SK-N-DZ (cell line): ENCODE measurements at places on chromosomes 5 and 9.

- DNase-seq: no peak
Measured at GRCh38 chr5:177982072-177982727, 13.8 kb downstream of the PROP1 start.

DNA sequence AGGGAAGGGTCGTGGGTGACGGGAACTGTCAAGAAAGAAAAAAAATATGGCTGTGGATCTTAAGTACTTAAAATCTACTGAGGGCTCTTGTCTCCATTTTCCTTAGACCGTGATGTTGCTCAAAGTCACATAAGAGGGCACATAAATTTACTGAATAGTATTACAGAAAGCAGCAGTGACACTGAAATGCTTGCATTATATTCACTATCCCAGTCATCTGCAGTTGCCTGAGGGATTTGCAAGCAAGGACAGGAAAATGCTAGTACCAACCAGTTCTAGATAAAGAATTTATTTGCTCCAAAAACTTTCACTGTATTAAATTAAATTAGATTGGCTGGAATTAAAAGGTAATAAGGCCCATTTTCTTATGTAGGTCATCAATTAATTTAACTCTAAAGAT is 106.5 kb upstream of the CCDC152 start:
- DNase-seq: no peak

GRCh38 chr5:160466889-160467554 is 45.4 kb downstream of the PTTG1 start:
- DNase-seq: no peak

DNA sequence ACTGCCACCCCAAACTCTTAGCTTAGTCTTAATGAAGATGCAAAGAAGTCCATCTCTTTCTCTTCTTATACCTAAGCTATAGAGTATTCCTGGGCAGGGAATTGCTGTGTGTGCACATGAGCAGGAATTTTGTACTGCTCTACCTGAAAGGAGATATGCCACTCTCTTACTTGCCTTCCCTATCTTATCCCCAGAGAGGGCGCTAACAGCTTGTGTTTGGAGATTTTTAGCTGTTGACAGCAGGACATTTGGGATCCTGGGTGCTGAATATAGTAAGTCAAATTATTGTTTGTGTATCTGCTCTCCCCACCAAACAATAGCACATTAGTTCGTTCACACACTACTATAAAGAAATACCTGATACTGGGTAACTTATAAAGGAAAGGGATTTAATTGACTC is 159.5 kb downstream of the GABRG2 start:
- DNase-seq: no peak

- no peak for DNase-seq
Measured at GRCh38 chr5:35129921-35130485, 82.3 kb upstream of the AGXT2 start.

DNA sequence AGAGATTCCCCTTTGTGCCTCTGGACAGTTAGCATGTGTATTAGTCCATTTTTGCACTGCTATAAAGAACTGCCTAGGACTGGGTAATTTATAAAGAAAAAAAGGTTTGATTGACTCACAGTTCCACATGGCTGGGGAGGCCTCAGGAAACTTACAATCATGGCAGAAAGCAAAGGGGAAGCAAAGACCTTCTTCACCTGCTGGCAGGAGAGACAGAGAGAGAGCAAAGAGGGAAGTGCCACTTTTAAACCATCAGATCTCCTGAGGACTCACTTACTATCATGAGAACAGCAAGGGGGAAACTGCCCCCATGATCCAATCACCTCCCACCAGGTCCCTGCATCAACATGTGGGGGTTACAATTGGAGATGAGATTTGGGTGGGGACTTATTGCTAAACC is 6.0 kb downstream of the CFAP90 start:
- no peak for DNase-seq

- no peak for DNase-seq
Measured at GRCh38 chr9:78753039-78753438, 456.1 kb downstream of the PSAT1 start.

- peak; percentile 80 for DNase-seq
Measured at GRCh38 chr9:85258823-85259370, 482.9 kb downstream of the AGTPBP1 start.

GRCh38 chr5:1535646-1536045 is 11.9 kb upstream of the LPCAT1 start:
- DNase-seq: no peak

- DNase-seq: no peak
Measured at GRCh38 chr9:103680581-103680980, 413.5 kb upstream of the SMC2 start.

DNA sequence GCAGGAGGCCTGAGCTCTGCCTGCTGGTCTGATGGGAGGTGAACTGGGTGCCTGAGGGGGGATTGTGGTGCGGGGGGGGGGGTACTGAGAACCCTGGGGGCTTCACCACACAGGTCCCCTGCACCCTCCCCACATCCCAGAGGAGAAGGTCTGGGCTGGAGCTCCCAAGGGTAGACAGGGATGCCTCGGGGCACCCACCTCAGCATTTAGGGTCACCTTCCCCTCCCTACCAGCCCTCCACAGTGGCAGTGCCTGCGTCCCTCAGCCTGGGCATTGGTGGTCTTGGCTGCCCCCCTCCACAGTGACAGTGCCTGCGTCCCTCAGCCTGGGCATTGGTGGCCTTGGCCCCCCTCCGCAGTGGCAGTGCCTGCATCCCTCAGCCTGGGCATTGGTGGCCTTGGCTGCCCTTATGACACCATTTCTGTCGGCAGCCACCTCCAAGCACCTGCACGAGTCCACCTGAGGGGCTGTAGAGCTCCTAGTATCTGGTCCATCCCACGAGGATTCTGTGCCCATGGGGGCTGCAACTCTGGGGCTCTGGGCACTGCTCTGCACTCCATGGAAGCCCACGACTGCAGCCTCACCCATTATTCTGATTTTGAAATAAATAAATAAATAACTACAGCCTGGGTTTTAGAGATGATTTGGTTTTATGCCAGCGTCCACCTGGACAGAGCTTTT is 21.5 kb downstream of the NKD2 start:
- no peak for DNase-seq

DNA sequence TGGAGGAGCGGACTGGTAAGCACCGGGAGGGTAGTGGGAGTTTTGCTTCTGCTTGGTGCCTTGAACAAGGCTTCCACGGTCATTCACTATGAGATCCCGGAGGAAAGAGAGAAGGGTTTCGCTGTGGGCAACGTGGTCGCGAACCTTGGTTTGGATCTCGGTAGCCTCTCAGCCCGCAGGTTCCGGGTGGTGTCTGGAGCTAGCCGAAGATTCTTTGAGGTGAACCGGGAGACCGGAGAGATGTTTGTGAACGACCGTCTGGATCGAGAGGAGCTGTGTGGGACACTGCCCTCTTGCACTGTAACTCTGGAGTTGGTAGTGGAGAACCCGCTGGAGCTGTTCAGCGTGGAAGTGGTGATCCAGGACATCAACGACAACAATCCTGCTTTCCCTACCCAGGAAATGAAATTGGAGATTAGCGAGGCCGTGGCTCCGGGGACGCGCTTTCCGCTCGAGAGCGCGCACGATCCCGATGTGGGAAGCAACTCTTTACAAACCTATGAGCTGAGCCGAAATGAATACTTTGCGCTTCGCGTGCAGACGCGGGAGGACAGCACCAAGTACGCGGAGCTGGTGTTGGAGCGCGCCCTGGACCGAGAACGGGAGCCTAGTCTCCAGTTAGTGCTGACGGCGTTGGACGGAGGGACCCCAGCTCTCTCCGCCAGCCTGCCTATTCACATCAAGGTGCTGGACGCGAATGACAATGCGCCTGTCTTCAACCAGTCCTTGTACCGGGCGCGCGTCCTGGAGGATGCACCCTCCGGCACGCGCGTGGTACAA is 556 bp downstream of the PCDHGC3 start:
- DNase-seq: peak; percentile 28

DNA sequence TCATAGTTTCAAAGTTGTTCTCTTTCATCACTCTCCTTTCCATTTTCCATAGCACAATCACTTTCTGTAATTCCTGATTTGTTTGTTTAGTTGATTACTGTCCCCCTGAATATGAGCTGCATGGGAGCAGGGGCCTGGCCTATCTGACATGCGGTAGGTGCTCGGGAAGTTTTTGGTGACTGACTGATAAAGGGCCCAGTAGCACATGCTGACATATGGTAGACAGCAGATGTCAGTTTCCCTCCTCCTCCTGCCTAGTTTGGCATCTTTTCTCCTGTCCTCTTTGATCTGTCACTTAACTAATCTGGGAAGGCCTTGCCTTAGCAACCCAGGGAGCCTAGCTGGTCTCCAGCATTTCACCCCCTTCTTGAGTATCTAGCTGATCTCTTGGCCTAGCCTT is 14.4 kb downstream of the GALNT12 start:
- DNase-seq: no peak
